Stimulated activated CD8-positive, alpha-beta memory T cell treated with anti-CD3 and anti-CD28 coated beads, Interleukin-15, amount 100 ng/mL, for 4 hours (primary cell): ENCODE measurements at places on chromosomes 7 and 10.

GRCh38 chr7:137986252-137987017 lies 15.5 kb downstream of the CREB3L2 start:
- DNase-seq: no peak

- no peak for DNase-seq
Observed at GRCh38 chr7:92766461-92767003, 69.8 kb downstream of the CDK6 start.

DNA sequence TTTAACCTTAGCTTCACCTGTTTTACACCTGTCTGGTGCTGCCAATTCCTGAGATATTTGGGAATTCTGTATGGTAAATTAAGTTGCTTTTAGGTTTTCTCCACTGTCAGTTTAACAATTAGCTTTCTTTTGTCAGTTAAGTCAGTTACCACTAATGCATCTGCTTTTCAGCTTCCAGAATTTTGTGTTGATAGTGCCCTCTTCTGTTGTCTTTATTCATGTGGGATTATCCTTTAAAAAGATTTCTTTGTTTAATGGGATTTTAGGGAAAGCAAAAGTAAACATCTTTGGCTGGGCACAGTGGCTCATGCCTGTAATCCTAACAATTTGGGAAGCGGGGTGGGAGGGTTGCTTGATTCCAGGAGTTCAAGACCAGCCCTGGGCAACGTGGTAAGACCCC lies 8.1 kb downstream of the TFAM start:
- DNase-seq: no peak

DNA sequence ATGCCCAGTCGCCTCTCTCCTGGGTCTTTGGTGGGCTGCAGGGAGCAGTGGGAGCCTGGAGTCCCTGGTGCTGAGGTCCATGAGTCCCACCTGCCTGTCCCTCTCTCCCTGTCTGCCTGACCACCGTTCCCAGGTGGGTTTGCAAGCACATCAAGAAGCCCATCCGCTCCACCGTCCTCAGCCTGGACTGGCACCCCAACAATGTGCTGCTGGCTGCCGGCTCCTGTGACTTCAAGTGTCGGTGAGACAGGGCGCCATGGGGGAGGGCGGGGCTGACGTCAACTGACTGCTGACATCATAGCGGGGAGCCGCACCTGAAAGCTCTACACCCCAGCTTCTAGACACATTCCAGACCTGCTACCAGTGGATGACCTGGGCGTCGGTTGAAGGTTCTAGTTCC lies 15.2 kb downstream of the ARPC1B start:
- no peak for DNase-seq

DNA sequence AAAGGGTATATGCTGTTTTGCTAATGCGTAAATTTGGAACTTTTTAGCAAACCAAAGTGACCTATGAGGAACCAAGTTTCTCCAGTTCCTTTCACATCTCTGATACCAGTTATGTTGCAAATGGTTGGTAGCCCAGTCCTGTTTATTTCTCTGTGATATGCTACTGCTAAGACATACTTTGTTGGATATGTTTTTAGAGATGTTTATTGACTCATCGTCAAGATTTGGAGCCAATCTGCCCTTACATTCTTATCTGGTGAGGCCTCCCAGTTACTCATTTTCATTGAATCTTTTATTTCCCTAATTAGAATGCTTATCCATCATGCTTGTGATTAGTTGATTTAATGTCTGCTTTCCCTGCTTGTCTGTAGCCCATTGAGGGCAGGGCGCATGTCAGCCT lies 58.9 kb downstream of the LRGUK start:
- no peak for DNase-seq

DNA sequence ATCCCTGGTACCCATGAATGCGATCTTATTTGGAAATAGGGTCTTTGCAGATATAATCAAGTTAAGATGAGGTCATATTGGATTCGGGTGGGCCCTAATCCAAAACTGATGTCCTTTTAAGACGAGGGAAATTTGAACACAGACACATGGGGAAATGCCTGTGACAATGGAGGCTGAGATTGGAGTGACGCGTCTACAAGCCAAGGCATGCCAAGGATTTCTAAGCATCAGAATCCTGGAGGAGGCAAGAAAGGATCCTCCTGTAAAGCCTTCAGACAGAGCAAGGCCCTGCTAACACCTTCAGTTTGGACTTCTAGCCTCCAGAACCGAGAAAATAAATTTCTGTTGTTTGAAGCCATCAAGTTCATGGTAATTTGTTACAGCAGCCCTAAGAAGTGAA lies 18.5 kb downstream of the PARP12 start:
- no peak for DNase-seq

- no peak for DNase-seq
Observed at GRCh38 chr10:78860260-78860914, 208.4 kb upstream of the ZMIZ1 start.

GRCh38 chr10:33482486-33482885 lies 148.0 kb upstream of the NRP1 start:
- DNase-seq: no peak

- peak; percentile 52 for DNase-seq
Observed at GRCh38 chr10:99993701-99994689, 15.8 kb downstream of the DNMBP start.

GRCh38 chr10:124419635-124420034 lies 912 bp upstream of the OAT start:
- no peak for DNase-seq

DNA sequence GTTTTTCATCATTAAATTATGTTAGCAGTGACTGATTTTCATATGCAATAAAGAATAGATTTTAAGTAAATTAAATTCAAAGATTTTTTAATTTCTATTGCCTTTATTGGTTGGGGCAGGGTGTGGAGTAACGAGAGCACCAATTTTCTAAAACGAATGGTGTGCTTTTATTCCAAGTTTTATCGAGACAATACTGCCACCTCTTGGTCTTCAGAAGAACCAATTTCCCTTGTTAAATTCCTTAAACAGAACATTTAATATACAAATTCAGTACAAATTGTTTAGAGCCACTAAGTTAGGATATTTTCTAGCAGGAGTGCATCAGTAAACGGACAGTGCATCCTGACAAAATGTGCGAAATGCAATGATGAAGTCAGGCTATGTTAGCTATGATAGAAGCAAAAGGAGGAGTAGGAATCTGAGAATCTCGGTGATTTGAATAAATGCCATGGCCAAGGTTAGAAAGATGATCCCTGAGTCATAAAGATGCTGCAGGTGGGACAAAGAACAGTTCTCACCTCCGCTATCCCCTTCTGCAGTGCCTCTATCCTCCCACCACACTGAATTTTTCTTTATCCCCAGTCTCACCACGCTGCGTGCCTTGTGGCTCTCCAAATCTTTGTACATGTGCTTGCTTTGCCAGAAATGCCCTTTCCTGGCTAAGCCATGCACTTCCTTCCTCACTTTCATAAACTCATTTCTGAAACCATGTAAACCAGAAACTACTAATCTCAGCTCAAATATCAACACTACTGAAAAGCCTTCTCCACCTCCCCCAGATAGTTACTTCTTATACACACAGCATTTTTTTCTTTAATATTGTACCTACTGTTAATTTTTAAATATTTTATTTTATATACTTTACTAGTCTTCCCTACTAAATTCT lies 31.9 kb upstream of the AGBL3 start:
- DNase-seq: no peak

DNA sequence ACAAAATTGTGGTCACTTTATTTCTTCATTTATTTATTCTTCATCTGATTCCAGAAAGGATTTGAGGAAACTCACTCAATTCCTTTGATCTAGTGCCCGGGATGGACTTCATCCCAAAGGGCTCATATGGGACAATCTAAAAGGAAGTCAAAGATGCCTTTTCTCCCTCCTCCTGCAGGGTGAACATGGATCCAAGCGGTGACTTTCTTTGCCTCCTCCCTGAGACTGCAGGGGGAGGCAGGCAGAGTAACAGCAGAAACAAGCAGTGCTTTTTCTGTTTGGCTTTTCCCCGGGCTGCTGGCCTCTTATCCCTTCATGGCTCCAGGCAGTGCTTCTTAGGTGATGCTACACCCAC lies 10.0 kb upstream of the DNMBP start:
- no peak for DNase-seq

DNA sequence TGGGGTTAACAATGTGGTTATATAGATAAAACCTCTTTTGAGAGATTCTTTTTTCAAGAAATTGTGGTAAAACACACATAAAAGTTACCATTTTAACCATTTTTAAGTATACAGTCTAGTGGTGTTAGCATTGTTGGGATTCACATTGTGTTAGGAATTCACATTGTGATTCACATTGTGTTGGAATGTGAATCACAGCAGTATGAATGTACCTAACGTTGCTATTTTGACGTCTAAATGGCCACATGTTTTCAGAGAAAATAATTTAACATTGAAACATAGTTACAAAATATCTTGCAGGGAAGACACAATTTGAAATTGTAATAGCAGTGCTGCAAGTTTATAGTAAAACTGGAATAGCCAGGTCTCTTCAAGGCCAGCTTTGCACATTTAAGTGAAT lies 129.0 kb downstream of the BICC1 start:
- no peak for DNase-seq

DNA sequence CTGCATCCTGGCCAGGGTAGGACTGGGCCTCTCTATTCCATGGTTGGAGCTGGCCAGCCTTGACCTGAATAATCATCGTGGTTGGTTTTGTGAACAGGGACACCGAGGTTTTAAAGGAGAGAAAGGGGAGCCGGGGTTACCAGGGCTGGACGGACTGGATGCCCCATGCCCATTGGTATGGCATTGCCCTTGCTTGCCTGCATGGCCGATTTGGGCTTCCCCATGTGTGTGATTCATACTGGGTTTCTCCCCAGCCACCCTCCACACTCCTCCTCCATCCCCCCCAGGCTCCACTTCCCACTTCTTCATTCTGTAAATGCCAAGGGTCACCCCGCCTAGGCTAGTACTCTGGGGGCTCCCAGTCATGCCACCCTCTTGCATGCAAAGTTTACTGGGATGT lies 98.8 kb upstream of the MACROH2A2 start:
- no peak for DNase-seq

GRCh38 chr10:133616371-133617130 lies 10.0 kb downstream of the FRG2B start:
- no peak for DNase-seq

- no peak for DNase-seq
Observed at GRCh38 chr7:11557627-11558026, 274.4 kb downstream of the THSD7A start.

DNA sequence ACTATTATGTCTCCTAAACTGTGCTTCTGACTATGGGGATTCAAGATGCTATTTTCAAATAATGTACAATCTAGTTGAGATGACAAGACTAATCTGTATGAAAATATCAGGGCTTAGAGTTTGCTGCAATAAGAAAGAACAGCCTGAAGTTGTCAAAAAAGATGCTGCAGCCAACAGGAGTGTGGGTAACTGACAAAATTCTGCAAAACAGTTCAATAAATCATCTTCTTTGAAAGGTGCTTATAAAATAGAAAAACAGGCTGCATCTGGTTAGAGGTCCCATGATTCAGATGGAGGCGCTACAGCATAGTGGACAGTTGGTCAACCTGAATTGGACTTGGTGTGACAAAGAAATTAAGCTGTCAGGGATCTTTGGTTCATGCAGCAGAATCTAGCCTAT lies 511.0 kb downstream of the XPNPEP1 start:
- no peak for DNase-seq

- DNase-seq: no peak
Observed at GRCh38 chr7:131021902-131022301, 287.9 kb upstream of the KLF14 start.

- DNase-seq: no peak
Observed at GRCh38 chr7:74272305-74273038, 16.7 kb upstream of the CLIP2 start.

GRCh38 chr7:16846601-16847165 lies 35.1 kb downstream of the AGR3 start:
- DNase-seq: no peak

DNA sequence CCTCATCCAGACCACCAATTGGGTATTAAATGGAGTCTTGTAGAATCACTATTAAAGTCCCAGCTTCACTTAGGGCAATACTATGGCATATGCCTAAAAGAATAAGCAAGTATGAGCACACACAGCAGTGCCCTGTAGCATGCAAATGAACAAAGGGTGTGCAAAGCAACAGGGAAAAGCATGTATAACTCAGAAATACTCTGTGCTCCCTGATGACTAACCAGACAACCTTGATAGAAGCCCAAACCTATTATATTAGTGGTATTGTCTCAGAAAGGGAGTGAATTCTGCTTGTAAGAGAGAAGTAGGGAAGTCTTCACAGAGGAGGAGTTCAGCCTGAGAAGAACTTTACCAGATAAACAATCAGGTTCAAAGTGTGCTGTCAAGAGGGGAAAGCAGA lies 131.2 kb downstream of the DGKI start:
- DNase-seq: no peak

DNA sequence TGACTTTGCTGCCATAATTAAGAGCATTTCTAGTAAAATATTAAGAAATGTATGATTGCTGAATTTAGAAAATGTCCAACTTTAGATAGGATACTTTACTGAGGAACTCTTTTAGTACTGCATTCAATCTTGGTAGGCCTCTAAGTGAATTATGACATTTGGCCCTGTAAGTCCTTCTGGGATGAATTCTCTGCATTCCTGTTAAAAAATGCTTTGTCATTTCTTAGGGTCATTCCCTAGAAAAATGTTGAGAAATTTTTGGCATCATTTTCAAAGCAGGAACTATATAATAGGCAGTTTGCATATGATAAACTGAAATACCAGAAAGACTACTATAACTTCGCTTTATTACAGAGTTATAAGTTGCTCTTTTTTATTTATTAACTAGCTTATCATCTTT lies 69.3 kb upstream of the PRR15 start:
- DNase-seq: no peak

- DNase-seq: no peak
Observed at GRCh38 chr7:144384555-144385245, 18.8 kb downstream of the NOBOX start.

GRCh38 chr7:129006636-129007414 lies 48.1 kb downstream of the TNPO3 start:
- no peak for DNase-seq

- peak; percentile 32 for DNase-seq
Observed at GRCh38 chr7:23490357-23491135, 20.3 kb upstream of the IGF2BP3 start.

- DNase-seq: no peak
Observed at GRCh38 chr10:19245889-19246752, 197.5 kb downstream of the MALRD1 start.

GRCh38 chr7:14201353-14201752 lies 211.9 kb upstream of the ETV1 start:
- DNase-seq: no peak

DNA sequence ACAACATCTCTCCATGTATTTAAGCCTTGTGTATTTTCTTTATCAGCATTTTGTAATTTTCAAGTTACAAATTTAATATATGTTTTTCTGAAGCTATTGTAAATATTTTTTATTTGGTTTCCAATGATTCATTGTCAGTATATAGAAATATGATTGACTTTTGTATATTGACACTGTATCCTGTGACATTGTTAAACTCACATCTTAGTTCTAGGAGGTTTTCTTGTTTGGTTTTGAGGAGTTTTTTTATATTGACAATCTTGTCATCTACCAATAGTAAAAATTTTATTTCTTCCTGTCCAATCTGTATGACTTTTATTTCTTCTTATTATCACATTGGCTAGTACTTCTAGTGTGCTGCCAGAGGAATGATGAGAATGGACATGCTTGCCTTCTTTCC lies 393.7 kb downstream of the GPAM start:
- DNase-seq: no peak

GRCh38 chr7:35251606-35252310 lies 2.1 kb downstream of the TBX20 start:
- DNase-seq: no peak
